ENCODE measurements at places on chromosomes 3 and 15.

GRCh38 chr15:68447976-68448755, 16.2 kb upstream of the ITGA11 start:
- DNase-seq: no peak

DNA sequence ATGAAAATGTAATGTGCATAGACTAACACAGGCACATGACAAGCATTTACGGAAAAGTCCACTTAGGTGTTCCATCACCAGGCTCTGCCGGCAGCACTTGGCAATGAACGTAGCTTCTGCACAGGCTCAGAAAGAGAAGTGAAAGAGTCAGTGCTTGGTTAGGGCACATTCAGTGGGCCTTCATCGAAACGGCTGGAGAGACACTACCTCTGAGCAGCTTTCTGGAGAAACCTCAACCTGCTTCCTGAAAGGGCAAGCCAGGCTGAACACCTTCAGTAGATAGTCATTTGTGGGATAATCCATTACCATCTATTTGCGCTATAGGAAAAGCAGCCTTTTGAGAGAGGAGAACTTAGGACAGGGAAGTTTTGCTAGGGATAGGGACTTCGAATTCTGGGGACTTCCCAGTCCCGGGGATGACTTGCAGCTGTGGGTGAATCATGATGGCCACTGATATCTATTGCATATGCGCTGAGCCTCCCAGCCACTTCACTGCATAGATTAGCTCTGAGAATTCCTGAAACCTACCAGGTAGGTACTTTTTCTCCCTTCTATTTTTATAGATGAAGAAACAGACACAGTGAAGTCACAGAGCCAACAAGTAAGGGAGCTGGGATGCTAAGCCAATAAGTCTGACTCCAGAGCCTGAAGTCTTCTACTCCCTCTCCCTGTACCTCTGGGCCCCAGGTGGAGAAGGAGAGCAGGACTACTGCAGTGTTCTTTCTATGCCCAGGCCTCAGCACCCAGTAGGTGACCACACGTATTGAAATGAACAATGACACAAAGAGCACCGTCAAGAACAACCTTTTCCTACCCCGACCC, 4.2 kb upstream of the SH2D7 start:
- DNase-seq: no peak

- no peak for DNase-seq
Observed at GRCh38 chr15:37882640-37883039, 51.8 kb upstream of the TMCO5A start.

DNA sequence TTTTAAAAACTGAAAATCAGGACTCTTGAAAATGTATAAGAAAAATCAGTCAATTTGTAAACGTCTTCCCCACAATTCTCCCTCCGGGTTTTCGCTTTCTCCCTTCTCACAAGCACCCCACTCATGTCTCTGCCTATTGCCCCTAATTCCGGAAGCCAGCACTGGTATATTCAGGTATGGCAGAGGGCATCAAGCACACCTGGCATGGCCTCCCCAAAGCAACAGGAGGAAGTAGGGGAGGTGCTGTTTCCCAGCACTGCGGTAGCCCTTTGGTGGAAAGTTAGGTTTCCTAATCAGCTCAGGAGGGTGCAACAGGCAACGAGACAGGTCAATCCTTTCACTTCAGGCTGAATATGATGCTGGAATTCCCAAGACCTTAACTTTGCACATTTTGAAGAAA, 30.1 kb downstream of the LAMP3 start:
- no peak for DNase-seq

- no peak for DNase-seq
Observed at GRCh38 chr15:35481992-35482391, 64.0 kb downstream of the DPH6 start.

DNA sequence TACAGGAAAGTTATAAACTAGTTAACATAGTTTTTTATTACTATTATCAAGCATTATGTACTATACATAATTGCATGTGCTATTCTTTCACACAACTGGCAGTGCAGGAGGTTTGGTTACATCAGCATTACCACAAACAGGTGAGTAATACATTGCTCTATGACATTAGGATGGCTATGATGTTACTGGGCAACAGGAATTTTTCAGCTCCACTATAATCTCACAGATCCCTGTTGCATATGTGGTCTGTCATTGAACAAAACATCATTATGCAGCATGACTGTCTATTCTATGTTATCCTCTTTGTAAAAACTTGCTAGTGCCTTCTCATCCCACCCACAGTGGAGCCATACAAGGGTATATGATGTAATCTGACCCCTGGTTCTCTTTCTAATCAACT, 36.5 kb upstream of the PDZRN3 start:
- no peak for DNase-seq

DNA sequence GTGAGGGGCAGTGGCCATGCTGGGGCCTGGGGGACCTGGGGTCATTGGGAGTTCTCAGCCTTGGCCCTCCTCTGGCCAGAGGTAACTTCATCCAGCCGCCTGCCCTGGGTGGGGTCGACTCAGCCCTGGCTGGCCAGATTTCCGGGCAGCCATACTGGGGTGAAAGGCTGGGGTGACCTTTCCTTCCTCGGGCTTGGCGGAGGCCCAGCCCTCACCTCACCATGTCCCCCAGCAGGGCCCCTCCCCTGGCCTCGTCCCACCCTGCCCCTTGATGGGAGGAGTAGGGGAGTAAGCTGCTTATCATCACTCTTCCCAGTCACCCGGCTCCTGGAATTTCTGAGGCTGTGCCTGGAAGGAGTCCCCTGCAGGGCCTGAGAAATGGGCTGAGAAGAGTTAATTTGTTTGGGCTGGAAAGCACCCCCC, 5.4 kb downstream of the SEMA3F start:
- DNase-seq: no peak

- DNase-seq: no peak
Observed at GRCh38 chr3:180184816-180185215, 148.1 kb upstream of the PEX5L start.

- DNase-seq: no peak
Observed at GRCh38 chr3:11346416-11346815, 74.2 kb downstream of the ATG7 start.

- DNase-seq: no peak
Observed at GRCh38 chr15:100716456-100717085, 114.2 kb downstream of the ASB7 start.

DNA sequence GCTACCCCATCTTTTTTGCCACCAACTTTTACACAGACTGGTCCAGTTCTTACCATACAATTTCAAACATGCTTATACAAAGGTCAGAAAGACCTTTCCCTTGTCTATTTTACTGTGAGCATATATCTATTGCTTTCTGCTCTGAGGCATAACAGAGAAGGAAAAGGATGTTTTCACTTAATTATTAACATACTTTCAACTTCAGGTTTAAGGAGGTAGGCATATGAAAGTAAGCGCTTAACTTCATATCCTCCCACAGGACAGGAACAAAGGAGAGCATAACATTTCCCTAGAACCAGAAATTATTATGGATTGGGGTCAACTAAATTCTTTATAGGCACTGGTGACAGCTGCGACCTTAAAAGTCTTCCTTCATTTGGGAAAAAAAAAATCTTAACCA, 1.1 kb downstream of the MYEF2 start:
- DNase-seq: no peak

DNA sequence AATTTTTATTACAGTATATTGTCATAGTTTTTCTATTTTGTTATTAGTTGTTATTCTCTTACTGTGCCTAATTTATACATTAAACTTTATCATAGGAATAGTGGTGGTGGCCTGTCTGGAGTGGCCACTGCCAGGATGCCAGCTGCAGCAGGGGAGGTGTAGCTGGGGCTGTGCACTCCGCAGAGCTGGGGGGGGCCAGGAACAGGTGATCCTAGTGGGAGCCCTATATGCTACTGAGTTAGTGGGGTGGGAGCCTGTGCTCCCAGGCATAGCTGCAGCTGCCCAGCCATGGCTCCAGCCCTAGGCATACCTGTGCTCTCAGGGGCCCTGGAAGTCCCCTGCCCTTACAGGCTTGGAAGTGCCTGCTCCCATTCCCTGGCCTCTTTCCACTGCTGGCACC, 638.1 kb upstream of the KCNMB2 start:
- DNase-seq: no peak

- no peak for DNase-seq
Observed at GRCh38 chr15:81473177-81473576, 99.2 kb upstream of the TMC3 start.

GRCh38 chr3:43874731-43875130, 184.0 kb downstream of the ABHD5 start:
- no peak for DNase-seq

DNA sequence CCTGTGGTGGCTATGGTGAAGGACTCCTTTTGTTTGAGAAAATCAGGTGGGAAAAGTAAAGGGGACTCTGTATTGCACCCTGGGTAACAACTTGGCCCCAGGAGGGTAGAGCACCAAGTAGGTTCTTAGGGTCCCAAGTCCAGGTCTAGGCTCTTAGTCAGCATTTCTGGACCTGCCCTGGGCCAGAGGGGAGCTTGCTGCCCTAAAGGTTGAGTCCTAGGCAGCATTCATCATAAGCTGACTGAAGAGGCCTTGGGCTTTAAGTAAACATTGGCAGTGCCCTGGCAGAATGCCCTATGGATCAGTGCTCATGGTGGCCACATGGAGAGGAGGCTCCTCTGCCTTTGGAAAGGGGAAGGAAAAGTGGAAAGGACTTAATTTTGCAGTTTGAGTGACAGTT, 268.5 kb upstream of the CTNNB1 start:
- DNase-seq: no peak

GRCh38 chr3:16897254-16897926, 12.6 kb downstream of the PLCL2 start:
- DNase-seq: no peak

GRCh38 chr3:86708893-86709292, 282.1 kb downstream of the VGLL3 start:
- DNase-seq: no peak

- no peak for DNase-seq
Observed at GRCh38 chr3:14869917-14870782, 51.4 kb downstream of the FGD5 start.

GRCh38 chr3:139173372-139174108, 128.8 kb upstream of the PRR23C start:
- DNase-seq: no peak

DNA sequence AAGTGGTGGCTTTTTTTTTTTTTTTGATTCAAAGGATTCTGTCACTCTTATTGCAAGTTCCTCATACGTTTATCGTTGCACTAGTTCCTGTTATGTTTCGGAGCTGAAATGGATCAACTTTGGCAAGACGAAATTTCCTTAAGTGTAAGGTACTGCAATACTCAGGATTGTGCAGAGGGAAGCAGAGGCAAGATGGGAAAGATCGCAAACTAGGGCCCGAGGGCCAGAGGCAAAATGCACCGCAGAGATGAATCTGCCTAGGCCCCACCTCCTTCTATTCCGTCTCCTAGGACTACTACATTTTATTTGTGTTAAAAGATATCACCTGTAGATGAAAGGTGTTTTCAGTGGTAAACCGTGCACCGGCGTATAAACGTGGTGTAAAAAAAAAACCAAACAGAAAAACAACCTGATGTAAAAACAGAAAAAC, 331 bp downstream of the RNU6-1 start:
- no peak for DNase-seq

- DNase-seq: no peak
Observed at GRCh38 chr3:190345027-190345821, 23.0 kb upstream of the CLDN1 start.

DNA sequence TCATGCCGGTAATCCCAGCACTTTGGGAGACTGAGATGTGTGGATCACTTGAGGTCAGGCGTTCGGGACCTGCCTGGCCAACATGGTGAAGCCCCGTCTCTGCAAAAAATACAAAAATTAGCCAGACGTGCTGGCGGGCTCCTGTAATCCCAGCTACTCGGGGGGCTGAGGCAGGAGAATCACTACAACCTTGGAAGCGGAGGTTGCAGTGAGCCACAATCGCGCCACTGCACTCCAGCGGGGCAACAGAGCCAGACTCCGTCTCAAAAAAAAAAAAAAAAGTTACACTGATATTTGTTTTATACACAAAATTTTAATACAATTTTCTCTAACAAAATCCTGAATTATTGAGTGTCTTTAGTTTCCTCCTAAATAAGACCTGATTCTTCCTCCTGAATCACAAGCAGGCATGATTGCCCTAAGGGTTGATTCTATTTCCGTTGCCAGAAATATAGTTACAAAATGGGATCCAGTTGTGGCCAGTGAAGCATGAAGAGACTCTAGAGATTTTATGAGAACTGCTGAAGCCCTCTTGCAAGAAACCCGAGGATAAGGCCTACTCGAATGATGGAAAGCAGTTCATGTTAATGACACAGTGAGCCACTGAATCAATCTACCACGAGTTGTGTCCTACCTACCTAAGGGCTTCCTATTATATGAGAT, 9.6 kb upstream of the SMARCC1 start:
- DNase-seq: no peak

DNA sequence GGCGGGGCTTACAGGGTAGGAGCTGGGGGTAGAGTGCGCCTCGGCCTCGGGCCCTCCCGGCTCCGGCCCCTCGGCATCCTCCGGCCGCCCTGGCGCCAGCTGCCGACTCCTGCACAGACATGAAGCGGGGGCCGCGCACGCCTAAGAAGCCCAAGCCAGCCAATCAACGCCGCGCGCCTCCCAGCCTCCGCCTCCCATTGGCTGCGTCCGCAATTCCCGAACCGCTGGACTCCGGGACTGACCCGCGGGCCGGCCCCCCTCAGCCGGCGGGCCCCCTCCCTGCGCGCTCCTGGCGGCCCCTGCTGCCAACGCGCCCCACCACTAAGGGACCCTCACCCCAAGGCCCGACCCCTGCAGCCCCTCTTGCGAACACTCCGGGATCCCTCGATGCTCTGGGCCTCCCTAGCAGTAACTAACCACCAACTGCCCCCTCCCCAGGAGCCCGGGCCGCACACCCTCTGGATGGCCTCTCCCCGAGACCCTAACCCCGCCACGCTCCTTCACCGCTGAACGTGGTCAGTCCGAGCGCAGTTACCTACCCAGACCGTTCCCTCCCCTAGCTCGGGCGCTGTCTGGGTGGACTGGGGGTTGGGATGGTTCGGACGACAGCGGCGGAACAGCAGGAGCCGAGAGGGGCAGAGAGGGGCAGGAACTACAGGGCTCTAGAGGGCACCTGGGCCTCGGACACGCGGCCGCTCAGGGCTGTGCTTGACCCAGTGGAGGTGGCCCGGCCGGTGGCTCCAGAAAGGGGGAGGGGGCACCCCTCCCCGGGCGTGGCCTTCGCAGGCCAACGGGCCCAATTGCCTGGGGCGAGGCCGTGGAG, 5.0 kb downstream of the GATA2 start:
- DNase-seq: no peak

DNA sequence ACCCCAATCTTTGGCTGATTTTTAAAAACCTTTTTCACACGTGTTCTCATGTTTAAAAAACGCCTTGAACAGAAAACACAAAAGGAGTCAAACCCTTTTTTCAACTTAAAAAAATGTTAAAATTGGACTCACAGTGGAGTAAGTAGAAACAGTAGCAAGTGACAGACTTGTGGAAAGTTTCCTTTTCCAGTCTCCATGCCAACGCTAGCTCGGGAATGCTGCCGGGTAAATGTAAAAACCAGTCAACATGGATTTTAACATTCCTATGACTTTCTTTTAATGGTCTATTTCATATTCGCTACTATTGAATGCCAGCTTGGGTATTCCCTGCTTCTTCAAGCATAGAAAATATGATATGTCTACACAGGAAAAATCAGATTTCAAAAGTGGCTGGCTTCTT, 1.6 kb upstream of the PROK2 start:
- DNase-seq: no peak

GRCh38 chr3:13666781-13667709, 118.1 kb downstream of the FBLN2 start:
- DNase-seq: no peak

GRCh38 chr3:138114431-138114918, 933 bp downstream of the DZIP1L start:
- DNase-seq: no peak

Data from stimulated activated CD8-positive, alpha-beta memory T cell treated with anti-CD3 and anti-CD28 coated beads, Interleukin-7, amount 100 ng/mL, for 1 hour (primary cell).